ENCODE measurements at places on chromosomes 16 and 17. TPM values are rescaled to one million over a fixed set of nuclear protein-coding genes. Genes with fewer than 3 reads are reported as not detected.

DNA sequence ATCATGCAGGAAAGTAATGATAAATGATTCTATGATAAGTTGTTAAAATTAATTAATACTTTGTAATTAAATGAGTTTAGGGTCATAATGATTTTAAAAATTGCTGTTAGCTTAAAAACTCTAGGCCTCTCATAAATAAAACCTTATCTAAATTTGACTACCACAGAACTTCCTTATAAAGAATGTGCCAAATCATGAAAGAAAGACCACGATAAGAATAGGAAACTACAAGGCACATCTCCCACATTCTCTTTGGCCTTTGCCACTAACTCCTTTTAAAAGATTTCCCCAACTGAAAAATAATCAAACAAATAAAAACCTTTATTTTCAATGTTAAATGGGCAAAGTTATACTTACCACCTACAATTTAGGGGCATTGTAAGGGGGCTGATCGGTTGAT is 164.6 kb upstream of the C17orf78 start:
- peaks cover 5% of the 10 kb centered on the region for H3K36me3 ChIP-seq
- H3K4me1 ChIP-seq = no peaks in the 10 kb centered on the region
- no peaks in the 10 kb centered on the region for H3K27me3 ChIP-seq

DNA sequence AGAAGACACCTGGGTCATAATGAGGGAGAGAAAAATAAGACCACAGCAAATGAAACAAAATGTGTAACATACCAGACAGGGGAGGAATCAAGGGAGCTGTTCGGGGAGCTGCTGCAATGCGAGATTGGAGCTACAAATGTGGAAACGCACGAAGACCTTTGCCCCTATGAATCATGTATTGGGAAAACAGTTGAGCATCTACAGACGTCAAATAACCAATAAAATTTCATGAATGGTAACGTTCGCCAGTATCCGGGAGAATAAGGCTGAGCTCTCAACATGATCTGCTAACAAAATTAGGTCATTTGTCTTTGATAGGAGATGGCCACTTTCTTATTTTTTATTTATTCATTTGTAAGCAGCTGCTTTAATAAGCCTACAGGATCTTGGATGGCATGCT is 486.2 kb upstream of the RBFOX1 start:
- no peak overlapping the region for H3K4me3 ChIP-seq
- H3K27me3 ChIP-seq = no peaks in the 10 kb centered on the region
- H3K27ac ChIP-seq = no peak overlapping the region
- no peaks in the 10 kb centered on the region for H3K36me3 ChIP-seq

GRCh38 chr17:19018600-19018950 is 14.0 kb upstream of the FAM83G start:
- no peak overlapping the region for H3K27ac ChIP-seq
- peaks cover 5% of the 10 kb centered on the region for H3K36me3 ChIP-seq
- no peak overlapping the region for H3K4me3 ChIP-seq
- H3K27me3 ChIP-seq = no peaks in the 10 kb centered on the region
- no peaks in the 10 kb centered on the region for H3K4me1 ChIP-seq

Gene CRHR1
- not detected for polyA plus RNA-seq

Gene MEAK7
- 3.3 TPM for polyA plus RNA-seq
